NCI-H446 (cell line): ENCODE measurements at places on chromosomes 5 and 9.

- DNase-seq = no peak
Observed at GRCh38 chr5:163727028-163727427, 221.6 kb downstream of the MAT2B start.

- DNase-seq = no peak
Observed at GRCh38 chr5:95087816-95088317, 197.0 kb downstream of the MCTP1 start.

DNA sequence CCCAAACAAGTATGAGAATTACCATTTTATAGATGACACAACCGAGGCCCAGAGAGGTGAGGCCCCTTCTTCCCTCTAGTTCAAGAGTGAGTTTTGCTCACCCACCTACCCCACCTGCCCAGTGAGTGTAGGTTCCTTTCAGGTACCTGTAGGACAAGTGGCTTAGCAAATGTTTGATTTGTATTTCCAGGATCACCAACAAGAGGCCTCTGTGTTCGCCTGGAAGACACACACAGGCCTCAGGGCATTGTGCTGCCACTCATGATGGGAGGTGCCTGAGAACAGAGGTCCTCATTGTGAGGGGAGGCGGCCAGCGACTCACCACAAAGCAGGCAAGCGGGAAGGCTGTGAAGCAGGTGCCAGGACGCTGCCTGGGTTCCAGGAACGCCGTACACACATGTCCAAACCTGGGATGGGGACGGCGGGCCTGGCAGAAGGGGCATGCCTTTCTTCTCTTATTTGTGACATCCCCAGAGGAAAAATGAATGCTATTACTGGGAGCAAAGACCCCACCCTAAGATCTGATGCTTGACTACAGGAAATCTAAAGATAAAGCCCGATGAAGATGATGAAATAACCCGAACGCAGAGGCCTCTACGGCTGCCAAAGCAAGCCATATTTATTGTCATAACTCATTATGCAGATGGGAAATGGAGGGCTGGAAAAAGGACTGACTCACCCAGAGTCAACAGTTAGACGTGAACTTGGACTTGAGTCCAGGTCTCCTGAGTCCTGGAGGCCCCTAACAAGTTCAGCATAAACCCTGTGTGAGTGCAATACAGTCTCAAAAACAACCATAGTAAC, 60.2 kb upstream of the SLC25A51 start:
- DNase-seq = peak; percentile 8

GRCh38 chr5:143432658-143433239, 29.3 kb upstream of the NR3C1 start:
- no peak for DNase-seq

DNA sequence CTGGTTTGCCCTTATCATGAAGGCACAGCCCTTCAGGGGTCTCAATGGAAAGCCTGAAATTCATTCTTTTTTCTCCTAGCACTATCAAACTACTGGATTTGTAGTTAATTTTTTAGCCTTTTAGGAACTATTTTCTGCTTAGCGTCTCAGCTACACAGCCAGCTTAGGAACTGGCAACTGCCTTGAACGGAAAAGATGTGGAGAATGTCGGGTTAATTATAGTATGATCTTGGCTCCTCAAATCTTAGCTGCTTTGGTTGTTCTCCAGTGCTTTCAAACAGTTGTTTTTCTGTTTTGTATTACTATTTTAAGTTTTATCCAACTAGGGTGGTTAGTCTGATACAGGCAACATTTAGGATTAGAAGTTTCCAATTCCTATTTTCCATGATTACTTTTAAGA, 44.1 kb downstream of the CCNH start:
- no peak for DNase-seq

DNA sequence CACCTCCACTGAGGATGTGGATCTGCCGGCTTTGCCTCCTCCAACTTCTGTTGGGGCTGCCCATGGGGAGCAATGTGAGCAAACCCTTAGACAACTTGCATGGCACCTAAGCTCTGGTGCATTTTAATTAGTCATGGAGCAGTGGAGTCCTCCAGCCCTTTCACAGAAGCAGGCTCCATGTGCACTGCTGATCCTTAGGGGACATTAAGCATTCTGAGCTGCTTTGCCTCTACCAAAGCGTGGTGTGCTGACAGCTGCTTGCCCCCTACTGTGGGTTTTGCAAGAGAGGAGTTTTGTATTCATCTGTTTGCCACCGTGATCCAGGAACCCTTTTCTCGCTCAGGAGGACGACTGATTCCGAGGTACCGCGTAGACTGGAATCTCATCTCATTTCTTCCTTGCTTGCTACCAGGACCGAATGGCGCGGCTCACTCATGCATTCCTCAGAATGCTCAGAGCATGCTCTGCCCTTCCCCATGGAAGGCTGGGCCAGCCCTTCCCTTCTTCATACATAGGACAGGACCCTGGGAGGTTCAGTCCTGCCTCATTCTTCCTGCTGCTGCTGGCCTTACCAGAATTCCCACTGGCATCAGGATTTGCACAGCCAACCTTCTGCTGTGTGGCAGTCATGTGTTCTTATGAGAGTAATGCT, 432.5 kb downstream of the GADD45G start:
- no peak for DNase-seq

GRCh38 chr9:112174222-112174964, 704 bp downstream of the SUSD1 start:
- DNase-seq = no peak

DNA sequence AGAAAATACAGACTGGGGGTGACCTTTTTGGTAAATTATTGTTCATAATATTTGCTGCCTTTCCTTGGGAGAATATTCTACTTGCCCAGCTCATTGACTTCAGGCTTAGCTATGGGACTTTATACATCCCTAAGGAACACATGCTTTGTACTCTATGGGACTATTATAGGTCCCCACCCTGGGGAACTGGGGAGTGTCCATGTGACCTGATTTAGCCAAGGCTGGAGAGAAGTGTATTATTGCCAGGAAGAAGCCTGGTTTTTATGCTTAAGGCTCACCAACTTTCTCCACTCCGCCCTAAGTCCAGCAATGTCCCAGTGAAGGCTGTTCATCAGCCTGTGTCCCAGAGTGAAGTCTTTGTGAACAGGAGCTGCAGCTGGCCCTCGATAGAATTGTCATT, 16.6 kb upstream of the DRD1 start:
- DNase-seq = no peak

GRCh38 chr9:134196911-134197310, 32.5 kb upstream of the RNU6ATAC start:
- no peak for DNase-seq

DNA sequence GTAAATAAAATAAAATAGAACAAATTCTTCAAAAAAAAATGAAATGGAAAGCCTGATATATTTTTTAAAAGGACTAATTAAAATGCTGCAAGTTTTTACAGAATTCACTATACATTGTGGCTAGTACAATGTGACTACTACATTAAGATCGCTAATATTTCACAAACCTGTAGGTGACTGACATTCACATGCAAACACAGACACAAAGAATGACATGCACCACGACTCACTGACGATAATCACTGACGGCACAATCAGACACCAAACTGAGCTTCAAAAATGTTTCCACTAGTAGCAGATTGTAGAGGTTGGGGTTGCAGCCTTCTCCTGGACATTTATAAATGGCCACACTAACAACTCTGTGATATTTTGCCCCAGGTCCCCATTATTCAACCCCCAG, 637.7 kb upstream of the DMAC1 start:
- no peak for DNase-seq

GRCh38 chr9:14962193-14962882, 52.1 kb upstream of the FREM1 start:
- DNase-seq = no peak

GRCh38 chr5:63121471-63121870, 542.9 kb downstream of the LRRC70 start:
- no peak for DNase-seq
